Stimulated activated CD4-positive, alpha-beta T cell treated with anti-CD3 and anti-CD28 coated beads, Interleukin-4, amount 100 ng/mL, for 1 hour (primary cell): ENCODE measurements at places on chromosomes 16 and 17.
A peak's percentile ranks its signal among the peaks of the same experiment; 100 is the strongest.

DNA sequence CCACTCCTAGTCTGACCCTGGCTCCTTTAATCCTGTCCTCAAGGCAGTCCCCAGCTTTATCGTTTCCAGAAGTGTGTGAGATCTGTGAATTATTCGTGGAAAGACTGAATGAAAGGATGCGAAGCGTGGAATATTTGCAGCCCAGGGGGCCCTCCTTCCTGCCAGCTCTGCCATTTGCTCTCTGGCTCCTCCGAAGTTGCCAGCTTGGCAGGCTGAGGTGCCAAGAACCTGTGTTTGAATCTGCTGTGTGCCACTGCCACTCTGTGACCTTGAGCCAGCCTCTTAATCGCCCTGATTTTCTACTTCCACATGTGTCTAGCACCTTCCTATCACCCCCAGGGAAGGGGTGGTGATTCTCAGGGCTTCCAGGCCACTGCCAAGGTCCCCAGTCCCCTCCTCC is 10.8 kb downstream of the TBKBP1 start:
- no peak for DNase-seq

DNA sequence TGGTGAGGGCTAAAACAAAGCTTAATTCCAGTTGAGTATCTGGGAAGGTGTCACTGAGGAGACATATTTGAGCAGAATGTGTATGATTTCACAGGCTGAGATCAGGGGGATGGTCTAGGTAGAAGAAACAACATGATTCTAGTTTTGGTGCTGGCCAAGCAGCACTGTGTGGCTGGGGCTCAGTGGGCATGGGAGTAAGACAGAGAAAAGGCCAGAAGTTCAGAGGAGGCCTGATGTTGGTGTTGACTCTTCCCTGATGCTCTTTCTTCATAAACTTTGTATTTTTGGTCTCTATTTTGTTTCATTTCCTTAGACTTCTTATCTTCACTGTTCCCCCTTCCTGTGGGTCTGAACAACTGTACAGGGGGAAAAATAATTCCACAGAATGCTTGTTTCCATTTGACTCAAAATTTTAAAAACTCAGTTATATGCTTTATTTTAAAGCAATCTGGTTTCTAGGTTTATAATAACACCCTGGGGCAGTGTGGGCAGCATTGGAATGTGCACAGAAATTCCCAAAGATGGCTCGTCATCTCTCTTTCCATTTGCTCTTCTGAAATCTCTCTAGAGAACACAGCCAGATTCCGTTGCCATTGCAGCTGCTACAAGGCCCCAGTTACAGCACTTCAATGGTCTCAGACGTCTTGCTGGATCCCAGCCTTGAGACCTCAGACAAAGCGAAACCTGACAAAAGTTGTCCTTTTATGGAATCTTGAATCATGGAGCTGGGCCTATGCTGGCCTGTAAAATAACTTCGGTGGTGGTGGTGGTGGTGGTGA is 68.3 kb downstream of the SNX11 start:
- DNase-seq = no peak

GRCh38 chr17:58626905-58627304 is 64.9 kb downstream of the TEX14 start:
- DNase-seq = no peak

DNA sequence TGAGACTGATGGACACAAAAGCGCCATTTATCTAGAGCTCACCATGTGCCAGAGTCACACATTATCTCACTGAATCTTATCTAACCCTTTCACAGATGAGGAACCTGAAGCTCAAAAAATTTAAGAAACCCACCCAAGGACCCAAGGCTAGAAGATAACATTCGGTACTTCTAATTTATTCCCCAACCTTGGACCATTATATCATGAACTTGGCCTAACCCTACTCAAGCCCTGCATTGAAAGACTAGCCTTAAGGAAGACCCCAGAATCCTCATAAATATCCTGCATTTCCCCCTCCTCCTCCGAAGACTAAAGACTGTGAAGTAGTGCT is 548 bp upstream of the DYNC1LI2 start:
- DNase-seq = no peak

GRCh38 chr17:40664582-40665333 is at the start of gene KRT222:
Gene KRT222, minus strand, starts transcription at chr17:40665177. Its CDS starts 78 bp downstream, at chr17:40665099.
- DNase-seq = no peak

DNA sequence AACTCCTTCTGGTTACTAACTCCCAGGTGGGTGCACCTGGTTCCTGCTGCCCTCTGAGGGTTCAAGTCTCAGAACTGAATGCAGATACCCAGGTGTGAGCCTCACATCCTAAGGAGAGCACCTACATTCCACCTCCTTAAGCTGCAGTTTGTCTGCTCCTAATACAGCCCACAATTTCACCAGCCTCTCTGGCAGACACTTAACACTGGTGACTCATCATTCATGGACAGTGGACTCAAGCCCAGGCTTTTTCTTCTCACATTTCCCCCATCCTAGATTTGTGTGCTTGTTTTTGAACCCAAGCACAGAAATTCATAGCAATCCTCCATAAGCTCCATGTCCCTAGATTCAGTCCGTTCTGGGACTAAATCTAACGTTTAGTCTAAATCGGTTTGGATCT is 7.0 kb upstream of the MAF start:
- no peak for DNase-seq

- no peak for DNase-seq
Observed at GRCh38 chr17:31073411-31073810, 21.4 kb upstream of the NF1 start.

DNA sequence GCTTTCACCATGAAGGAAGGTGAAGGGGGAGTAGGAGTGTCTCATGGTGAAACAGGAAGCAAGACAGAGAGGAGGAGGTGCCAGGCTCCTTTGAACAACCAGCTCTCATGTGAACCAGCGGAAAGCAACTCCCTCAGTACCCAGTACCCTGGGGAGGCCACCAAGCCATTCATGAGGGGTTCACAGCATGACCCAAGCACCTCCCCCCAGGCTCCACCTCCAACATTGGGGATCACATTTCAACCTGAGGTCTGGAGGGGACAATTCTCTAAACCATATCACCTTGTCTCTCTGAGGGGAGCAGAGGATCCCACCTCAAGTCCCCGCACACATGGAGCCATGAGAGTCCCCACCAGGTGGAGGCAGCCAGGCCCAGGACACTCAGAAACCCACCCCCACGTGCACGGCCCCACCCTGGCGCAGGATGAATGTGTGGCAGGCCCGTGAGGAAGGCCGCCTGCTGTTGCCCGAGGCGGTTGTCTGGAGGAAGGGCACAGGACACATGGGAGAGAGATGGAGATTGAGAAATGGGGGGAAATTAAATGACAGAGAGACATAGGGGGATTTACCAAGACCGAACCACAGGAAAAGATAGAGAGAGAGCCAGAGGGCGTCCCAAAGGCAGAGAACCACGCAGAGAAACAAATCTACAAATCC is 85.9 kb downstream of the TMEM132E start:
- peak; percentile 4 for DNase-seq

DNA sequence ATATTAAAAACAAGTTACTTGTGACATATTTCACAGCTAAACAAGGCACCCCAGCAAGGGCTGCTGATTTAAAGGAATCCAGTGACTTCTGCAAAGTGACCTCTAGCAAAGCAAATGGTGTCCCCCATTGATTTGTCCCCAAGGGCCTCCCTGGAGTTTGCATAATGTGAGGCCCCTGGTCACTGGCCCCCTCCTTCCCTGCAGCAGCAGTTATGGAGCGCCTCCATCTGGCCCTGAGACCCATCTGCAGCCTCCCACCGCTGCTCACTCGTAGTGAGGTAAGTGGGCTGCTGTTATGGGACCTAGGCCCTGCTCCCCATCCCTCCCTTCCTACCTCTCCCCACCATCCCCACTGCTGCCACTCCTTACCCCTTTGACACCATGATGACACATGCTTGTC is 19.6 kb upstream of the EEF2K start:
- DNase-seq = no peak

GRCh38 chr17:62188713-62189112 is 123.6 kb upstream of the MED13 start:
- DNase-seq = no peak

GRCh38 chr17:8326511-8327302 is 12.9 kb upstream of the ODF4 start:
- DNase-seq = peak; percentile 10

DNA sequence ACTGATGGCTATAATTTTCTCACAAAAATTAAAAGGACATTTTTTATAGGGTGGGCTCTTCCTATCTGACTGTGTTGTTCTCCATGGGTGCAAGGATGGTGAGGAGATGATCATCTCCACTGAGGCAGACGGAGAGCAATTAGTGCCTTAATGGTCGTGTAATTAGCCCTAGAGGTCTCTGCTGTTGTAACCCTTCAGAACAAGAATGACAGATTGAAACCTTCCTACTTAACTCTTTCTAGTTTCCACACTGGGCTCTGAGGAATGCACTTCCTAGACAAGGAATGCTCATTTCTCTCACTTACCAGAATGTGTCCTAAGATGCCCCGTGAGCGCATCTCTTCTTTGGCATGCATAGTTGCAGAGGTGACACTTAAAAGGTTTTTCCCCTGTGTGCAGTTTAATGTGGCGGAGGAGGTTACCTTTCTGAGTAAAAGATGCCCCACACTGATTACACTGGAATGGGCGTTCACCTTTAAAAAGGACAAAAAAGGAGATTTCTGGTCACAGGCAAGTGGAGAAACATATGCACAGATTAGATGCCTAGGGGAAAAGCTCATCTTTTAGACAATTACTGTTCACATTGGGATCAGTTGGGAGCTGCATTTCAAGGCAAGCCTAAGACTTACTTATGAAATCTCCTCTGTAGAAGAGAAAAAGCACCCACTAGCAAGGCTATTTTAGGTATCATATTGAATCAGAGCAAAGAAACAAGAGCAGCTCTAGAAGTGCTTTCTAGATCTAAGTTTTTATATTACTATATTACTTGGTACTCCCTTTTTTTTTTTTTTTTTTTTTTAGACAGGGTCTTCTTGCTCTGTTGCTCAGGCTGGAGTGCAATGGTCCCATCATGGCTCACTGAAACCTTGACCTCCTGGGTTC is 53.6 kb downstream of the GRB7 start:
- DNase-seq = peak; percentile 33

DNA sequence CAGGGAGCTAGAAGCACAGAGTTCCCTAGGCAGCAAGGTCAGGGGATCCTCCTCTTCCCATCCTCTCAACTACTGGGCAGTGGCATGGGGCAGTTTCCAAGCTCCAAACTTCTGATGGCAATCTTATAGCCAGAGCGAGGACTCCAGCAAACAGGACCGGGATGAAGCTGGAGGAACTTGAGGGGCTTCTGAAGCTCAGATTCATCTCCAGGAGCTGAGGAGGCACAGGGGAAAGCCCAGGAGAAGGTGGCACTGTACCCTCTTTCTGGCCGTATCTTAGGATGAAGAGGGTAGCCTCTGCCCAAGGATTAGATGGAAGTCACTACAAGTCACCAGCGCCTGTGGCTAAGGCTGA is 50.0 kb upstream of the RPL38 start:
- no peak for DNase-seq

- DNase-seq = no peak
Observed at GRCh38 chr16:3874242-3874641, 6.3 kb downstream of the CREBBP start.

GRCh38 chr16:69055008-69055407 is 50.4 kb upstream of the HAS3 start:
- DNase-seq = no peak

DNA sequence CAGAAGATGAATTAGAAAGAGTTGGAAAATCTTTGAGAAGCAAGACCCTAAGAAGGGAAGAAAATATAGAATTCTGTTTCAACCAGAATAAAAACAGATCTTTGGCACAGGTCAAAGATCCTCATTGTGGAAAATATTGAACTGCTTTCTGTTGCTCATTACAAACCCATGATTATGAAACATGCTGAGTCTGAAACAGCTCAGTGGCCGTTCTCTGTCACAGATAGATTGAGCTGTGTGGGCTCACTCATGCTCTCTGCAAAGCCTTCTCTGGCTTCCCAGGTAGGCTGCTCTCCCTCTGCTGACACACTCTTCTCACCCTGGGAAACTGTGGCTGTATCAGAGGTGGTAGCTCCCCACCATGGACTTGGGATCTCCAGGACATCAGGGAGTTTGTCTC is 3.4 kb upstream of the KRT38 start:
- DNase-seq = no peak

DNA sequence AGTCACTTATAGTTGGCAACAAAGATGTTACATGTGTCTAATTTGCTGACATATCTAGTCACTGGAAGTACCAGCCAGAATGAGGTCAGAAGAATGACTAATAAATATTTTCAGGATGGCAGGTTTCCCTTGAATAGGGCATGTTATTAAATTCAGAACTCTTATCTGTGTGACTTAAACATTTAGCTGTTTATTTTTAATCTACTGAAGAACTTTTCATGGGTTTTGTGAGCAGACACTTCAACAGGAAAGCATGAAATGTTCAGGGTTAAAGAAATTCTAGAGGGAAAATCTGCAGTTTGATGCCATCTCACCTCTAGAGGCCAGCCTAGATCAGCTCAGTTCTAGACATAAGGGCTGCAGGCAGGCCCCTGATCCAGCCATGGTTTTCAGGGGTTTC is 13.2 kb downstream of the JPT2 start:
- DNase-seq = no peak

GRCh38 chr16:84541999-84542817 is 37.7 kb upstream of the MEAK7 start:
- DNase-seq = no peak

GRCh38 chr16:17556276-17557052 is 85.7 kb upstream of the XYLT1 start:
- no peak for DNase-seq

DNA sequence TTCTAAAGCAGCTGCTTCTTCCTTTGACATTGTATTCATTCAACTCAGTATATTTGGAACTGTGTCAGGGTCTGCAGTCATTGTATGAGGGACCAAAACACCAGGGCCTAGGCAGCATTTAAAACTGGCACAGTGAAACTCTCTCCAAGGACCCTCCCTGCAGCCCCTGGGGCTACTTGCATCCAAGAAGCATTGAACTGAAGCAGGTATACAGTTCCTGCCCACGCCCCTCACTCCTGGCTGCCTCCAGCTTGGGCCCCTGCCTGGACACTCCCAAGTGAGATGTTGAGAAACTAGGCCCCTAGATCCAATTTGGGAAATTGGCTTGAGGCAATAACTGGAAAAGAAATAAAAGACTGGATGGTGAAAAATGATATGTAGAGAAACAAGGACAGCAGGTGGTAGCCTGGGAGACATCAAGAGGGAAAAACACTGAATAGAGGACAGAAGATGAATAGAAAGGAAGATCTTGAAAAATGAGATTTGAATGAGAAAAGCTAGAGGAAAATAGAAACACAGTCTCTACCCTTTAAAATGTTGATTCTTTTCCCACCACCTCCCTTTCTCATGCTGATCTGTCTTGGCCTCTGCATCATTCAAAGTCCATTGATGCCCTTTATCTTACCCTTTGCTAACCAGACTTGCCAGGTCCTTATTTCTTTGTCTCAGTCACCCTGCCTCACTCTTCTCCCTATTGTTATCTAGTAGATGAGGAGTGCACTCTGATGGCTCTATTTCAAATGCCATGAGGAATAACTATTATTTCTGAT is 368.8 kb upstream of the CDH8 start:
- no peak for DNase-seq

DNA sequence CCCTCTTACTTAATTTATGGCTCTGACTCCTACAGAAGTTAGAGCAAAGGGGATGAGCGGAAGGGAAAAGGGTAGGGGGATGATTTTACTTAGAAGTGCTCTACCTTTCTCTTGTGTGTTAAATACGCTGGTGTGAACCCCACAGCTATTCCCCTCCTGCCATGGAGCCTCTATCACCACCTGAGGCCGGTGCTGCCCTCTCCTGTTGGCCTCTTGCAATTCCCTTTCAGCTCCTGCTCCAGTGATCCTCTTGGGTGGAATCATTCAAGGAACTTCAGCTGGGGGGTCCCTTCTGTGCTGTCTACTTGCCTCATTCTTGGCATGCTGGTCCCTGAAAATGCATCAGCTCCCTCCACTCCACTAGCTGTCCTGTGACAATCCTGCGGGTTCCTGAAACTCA is 41.8 kb upstream of the CDH8 start:
- no peak for DNase-seq
